ENCODE measurements at places on chromosomes 16 and 17. TPM values are rescaled to one million over a fixed set of nuclear protein-coding genes. Genes with fewer than 3 reads are reported as not detected.

DNA sequence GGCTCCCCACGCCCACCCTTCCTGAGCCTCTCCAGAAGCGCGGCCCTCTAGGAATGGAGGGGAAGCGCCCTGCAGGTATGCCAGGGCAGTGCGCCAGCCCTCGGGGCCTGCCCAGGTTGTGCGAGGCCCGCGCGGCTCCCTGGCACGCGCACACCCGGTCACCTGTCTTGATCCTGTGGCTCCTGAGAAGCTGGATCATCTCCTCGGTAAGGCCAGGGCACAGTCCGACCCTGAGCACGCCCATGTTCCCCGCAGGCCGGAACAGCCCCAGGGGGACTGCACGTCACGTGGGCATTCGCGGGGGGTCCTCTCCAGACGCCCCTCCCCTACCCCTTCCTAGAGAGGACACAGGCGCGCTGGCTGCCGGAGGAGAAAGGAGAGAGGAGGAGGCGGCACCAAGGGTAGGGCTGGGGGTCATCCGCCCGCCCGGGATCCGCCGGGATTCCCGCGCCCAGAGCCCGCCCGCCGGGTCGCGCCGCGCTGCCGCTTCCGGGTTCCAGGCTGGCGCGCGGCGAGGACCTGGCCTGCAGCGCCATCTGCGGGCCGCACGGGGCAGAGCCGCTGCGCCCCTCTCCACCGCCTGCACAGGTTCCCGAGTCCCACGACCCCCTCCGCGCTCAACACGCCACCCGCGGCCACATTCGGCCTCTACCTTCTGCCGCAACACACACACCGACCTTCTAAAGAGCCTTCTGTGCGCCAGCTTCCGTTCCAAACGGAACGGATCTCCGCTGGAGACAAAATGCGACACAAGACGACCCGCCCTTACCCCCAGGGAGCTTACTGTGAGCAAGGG lies at the start of gene RAD51D:
Gene RAD51D, minus strand, starts transcription at position 491 of the 796 bp plus-strand sequence. Its CDS starts 247 bp downstream, at position 244.
- DNase-seq: peak; percentile 79

DNA sequence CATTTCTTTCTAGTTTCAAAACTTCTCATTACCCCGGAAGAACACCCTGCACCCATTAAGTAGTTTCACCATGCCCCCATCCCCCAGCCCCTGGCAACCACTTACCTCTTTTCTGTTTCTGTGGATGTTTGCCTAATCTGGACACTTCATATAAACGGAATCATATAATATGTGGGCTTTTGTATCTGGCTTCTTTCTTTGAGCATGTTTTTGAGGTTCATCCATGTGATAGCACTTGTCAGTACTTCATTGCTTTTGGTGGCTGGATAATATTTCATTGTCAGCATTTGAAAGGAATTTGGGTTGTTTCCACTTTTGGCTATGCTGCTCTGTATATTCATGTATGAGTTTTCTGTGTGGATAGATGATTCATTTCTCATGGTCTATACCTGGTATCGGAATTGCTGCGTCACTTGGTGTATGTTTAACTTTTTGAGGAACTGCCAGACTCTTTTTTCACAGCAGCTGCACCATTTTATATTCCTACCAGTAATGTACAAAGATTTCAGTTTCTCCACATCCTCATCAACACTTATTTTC lies 30.0 kb upstream of the SLC5A10 start:
- no peak for DNase-seq

DNA sequence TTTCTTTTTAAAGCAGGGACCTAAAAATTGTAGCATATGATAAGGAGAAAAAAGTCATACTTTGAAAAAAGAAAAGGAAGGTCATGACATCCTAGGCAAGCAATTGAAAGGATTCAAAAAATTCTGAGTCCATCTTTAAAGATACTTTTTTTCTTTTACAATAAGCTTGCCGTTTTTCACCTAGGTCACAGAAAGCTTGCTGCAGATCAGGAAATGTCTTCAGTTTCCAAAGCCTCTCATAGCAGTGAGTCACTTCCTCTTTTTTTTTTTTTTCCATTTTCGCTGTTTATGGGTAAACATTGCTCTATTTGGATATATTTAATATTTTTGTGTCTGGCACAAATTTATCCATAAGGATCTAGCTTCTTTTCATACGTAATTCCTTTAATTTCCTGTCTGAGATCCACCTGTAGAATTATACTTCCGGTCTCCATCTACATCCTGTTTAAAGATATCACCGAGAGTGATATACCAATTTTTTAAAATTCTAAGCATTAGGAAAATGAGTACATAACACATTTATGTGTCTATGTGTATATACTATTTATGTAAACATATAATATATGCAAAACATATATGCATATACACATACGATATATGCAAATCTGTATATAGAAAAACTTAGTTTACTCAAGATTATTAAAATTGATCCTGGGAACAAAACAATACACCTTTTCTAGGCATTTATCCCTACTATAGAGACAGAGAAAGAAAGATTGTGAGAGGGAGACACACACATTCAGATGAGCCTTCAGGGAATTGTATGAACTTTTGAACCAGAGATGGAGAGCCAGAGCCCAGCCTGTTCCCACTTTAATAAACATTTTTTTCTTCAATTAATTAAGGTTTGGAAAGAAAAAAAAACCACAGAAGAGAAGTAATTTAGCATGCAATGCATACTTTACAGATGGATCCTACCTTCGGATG lies 134.4 kb downstream of the SKAP1 start:
- DNase-seq: no peak

DNA sequence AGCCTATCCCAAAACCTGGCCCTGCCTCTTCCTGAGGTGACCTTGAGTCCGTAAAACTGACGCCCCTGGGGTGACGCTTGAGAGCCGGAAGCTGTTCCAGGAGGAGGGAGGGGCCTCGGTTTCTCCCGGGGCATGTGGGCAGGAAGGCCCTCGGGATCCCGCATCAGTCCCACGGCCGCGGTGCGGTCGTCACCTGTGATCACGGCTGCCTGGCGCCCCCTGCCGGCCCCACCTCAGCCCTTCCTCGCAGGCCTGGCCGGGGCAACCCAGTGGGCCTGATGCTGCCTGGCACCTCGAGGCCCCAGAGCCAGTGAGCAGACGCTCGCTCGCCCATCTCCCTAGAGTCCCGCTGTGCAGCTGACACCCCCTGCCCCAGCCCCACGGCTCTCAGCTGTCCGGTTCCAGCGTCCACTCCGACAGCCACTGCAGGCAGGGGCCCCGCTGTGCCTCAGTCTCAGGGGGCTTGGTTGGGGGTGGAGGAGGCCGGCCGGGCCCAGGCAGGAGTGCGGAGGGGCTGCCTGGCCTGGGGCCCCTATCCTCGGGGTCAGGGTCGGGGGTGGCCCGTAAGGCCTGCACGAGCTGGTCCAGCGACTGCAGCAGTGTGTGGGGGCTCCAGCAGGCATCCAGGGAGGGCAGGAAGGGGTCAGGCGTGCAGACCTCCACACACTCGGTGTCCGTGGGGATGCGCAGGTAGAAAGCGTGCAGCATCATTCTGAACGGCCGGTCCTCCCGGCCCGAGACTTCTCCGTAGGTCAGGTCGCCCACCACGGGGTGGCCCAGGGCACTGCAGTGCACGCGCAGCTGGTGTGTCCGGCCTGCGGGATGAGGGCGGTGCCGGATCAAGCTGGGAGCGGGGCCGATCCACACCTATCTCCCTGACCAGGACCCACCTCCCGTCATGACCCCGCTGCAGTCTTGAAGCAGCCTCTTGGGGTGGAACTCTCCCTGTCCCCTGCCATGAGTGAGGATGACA lies 2.3 kb downstream of the RPUSD1 start:
- DNase-seq: peak; percentile 59

- DNase-seq: no peak
These were observed 732.5 kb downstream of the KCNJ2 start for GRCh38 chr17:70901870-70902269.

DNA sequence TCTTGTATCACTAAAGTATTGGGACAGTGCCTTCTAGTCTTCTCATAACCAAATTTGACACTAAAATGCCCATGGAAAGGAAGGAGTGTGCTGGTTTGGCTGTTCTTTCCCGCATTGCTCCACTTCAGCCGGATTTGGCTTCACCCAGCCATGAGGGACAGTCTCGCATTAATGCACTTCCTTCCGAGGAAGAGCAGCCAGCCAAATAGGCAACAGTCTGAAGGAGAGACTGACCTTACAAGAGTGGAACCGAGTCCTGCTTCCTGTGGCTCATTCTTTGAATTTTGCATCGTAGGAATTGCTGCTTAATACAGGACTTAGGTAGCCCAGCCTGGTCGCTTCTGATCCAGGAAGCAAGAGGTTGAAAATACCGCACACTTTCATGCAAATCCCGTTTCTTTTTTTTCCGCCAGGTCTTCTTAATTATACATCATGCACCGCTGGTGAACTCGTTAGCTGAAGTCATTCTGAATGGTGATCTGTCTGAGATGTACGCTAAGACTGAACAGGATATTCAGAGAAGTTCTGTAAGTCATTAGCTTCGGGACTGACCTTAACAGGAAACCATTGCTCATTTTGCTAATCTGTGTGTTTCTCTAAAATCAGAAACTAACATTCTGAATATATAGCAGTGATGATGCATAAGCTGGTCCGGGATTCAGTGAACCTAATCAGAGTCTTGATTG lies 38.2 kb downstream of the CLEC16A start:
- no peak for DNase-seq

DNA sequence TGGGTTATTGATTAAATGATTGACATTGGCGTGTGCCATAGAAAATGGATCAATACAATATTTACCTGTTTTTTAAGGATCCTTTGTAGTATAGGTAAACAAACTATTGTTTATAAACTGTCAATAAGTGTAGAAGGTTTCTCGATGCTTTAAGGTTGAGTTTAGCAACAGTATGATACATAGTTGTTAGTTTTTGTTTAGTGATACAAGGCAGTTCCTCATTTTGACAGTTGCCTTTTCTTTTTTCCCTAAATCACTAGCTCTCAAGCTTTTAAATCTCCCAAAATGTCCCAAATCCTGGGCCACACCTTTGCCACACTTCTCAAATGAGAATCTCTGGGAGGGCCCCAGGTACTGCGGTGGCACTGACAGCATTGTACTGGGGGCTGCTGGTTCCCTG lies 57.3 kb downstream of the EPN2 start:
- DNase-seq: no peak

DNA sequence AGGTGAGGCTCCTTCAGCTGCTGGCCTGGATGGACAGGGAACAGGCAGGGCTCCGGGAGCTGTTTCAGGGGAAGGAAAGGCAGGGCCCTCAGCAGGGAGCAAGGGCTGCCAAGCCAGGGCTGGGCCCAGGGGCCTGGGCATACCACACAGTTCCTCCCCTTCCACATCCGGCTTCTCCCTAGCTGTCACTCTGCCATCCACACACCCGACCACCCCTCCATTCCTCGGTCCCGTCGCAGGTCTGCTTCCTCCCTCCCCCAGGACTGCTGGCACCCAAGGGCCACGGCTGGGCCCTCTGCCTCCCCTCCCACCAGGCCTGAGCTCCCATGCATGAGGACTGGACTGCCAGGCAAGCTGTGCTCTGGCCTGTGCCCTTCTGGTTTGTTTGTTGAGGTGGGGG lies 24.0 kb downstream of the CDIP1 start:
- DNase-seq: no peak

GRCh38 chr16:63037761-63038396 lies 1001.6 kb upstream of the CDH8 start:
- no peak for DNase-seq

- no peak for DNase-seq
These were observed 23.8 kb downstream of the CLTC start for GRCh38 chr17:59643159-59644140.

DNA sequence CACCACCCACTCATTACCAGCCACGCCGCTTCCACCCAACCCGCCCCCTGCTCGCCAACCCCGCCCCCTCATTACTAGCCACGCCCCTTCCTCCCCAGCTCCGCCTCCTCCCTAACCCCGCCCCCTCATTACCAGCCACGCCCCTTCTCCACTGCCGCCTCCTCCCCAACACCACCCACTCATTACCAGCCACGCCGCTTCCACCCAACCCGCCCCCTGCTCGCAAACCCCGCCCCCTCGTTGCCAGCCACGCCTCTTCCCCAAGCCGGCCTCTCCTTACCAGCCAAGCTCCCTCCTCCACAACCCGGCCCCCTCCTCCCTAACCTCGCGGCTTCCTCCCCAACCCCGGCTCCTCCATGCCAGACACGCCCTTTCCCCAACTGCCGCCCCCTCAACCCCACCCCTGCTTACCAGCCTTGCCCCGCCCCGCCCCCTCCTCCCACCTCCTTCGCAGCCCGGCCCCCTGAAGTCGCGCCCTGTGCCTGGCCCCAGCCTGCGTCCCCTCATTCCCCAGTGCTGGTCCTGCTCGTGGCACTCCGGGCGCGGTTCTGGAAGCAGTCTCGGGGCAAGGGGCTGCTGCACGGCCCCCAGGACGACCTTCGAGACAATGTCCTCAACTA lies 7.3 kb downstream of the SLC22A31 start:
- DNase-seq: peak; percentile 65

GRCh38 chr17:62085511-62086408 lies 20.7 kb upstream of the MED13 start:
- no peak for DNase-seq

DNA sequence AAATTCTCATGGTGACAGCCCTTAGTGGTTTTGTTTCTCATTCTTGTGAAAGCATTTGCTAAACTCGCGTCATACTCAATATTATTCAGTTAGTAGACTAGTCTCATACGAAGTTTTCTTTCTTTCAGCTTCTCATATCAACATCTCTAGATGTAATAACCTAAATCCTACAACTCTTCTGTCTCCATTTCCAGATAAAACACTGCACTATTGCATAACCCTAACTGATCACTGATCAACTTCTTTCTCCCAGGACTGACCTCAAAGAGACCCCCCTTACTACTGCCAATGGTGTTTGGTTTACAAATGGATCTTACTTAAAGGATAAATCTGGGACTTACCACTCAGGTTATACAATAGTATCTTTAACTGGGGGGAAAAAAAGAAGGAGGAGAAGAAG lies 36.3 kb upstream of the TEKT1 start:
- DNase-seq: no peak

Gene ITFG1
- polyA plus RNA-seq: 24.5 TPM

Gene GNPTG
- polyA plus RNA-seq: 63.3 TPM

Gene SLC47A1
- 0.29 TPM for polyA plus RNA-seq

Gene TSC2
- 46.4 TPM for polyA plus RNA-seq

Gene SRSF1
- polyA plus RNA-seq: 50.6 TPM

Gene SHISA6
- not detected for polyA plus RNA-seq

Gene RAMP2
- polyA plus RNA-seq: not detected

Gene CES4A
- 1.7 TPM for polyA plus RNA-seq

Gene HIC1
- polyA plus RNA-seq: 1.3 TPM

Gene FZD2
- not detected for polyA plus RNA-seq
